HuH-7 (cell line): ENCODE measurements at places on chromosomes 11 and 22.
A peak's percentile ranks its signal among the peaks of the same experiment; 100 is the strongest.

GRCh38 chr11:45662665-45663485 is 2.5 kb downstream of the CHST1 start:
- DNase-seq: no peak

DNA sequence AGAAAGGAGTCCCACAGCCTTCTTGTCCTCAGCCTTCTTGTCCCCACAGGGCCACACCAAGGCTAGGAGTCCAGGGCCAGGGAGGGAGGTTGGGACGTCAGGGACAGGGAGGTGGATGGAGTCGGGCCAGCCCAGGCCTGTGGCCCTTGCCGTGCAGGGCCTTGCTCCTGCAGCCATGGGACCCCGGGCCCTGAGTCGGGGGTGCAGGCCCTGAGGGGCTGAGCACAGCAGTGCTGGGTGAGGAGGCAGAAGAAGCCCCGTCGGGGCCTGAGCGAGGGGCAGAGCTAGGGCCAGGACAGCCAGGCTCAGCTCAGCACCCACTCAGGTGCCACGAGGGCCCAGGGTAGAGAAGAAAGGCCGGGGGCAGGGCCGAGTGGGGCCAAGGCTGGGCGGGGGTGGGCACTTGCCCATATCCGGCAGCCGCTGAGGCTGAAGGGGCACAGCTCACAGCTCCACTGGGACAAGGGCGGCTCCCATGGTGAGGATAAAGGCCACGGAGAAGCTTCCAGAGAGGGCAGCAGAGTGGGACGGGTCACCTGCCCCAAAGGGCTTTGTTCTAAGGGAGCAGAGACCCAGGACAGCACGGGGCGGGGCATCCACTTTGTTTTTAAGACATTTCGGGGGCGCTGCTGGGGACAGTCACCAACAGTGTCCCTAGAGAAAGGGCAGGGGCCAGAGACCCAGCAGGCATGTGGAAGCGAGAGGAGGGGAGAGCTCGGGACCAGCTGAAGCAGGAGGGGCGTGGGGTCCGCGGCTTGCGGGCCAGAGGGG is 3.6 kb downstream of the MLC1 start:
- no peak for DNase-seq

DNA sequence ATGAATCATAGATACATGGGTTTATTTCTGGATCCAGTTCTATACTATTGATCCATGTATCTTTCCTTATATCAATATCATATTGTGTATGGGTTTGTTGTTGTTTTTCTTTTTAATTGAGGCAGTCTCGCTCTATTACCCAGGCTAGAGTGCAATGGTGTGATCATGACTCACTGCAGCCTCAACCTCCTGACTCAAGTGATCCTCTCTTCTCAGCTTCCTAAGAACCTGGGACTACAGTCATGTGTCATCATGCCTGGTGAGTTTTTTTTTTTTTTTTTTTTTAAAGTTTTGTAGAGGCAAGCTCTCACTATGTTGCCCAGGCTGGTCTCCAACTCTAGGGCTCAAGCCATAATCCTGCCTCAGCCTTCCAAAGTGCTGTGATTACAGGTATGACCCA is 1589.4 kb upstream of the TENM4 start:
- DNase-seq: no peak

DNA sequence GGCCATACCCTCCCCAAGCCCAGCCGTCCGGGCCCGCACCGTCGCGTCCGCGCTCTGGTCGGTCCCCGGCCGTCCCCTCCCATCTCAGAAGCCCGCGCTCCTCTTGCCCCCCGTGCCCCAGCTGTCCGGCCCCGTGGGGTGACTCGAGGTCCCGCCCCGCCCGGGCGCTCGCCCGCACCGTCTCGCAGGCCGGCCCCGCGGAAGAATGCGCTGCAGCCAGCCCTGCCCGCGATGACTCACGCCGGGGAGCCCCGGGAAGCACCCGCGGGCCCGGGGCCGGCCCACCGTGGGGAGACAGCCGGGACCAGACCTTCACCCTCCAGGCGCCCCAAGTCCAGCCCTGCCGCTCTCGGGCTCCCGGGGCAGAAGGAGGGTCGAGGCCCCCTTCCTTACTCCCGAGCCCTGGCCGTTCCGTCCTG is 320 bp upstream of the PHLDA2 start:
- DNase-seq: peak; percentile 80

DNA sequence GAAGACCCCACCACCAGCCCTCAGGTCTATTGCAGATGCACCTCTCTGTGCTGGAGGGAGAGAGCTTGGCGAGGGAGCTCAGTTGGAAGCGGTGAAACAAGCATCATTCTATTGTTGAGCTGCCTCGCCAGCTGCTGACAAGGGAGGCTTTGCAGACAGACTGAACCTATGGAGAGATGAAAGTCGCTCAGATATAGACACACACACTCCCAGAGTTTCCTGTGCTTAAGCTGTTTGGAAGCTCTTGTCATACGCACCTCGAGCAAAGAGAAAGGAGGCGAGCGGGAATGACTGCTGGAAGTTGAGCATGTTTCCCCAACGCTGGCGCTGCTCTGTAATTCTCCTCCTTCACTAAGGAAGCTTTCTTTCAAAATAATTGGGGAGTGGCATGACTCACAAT is 126.1 kb downstream of the TRIM29 start:
- no peak for DNase-seq

DNA sequence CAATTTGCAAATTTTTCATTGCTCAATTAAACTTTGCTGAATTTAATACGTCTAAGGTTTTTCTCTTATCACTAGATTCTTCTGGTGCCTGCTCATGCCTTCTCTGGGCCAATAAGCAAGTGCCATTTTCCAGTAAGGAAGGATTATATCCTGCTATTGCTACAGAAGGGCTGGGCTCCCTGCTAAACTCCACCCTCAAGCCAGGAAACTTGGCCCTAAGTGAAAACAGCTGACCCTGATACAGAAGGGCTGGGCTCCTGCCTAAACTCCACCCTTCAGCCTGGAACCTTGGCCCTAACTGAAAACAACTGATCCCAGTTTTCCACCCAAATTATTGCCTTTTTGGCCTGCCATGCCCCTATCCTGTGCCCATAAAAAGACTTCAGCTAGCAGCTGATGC is 385.3 kb downstream of the DYNC2H1 start:
- no peak for DNase-seq

- DNase-seq: no peak
Measured at GRCh38 chr11:117972044-117972443, 14.2 kb upstream of the IL10RA start.

GRCh38 chr22:45903355-45904135 is 73.4 kb downstream of the WNT7B start:
- no peak for DNase-seq

- DNase-seq: no peak
Measured at GRCh38 chr11:19677381-19678080, 35.1 kb upstream of the NAV2 start.

DNA sequence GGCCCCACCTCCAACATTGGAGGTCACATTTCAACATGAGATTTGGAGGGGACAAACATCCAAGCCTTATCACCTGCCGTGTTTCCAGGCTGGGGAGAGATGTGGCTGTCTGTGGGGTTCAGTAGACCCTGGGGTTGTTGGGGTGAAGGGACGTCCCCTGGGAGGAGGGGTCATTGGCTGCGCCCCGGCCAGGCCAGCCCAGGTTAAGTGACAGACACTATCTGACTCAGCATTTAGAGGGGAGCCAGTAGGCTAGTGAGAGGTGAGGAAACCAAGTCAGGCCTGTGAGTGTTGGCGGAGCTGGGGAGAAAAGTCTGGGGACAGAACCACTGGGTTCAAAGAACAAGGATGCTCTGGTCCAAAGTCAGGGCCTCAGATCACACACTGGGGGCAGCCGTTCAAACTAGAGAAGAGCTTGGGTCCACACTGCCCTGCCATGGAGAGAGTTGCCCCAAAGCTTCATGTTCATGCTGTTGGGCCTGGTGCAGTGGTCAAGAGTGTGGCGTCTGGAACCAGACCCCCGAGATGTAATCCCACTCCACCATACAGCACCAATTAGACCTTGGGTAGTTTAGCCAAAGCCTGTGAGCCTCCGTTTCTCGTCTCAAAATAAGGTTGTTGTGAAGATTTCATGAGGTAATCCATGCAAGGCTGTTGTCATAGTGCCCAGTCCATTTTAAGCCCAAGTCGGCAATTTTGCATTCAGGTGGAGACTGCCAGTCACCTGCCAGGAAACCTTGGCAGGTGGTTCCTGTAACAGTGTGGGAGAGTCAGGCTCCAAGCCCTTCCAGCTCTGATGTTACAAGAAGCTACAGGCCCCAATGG is 1289.6 kb downstream of the TBC1D22A start:
- no peak for DNase-seq

- DNase-seq: no peak
Measured at GRCh38 chr22:46072110-46072881, 78.0 kb upstream of the PPARA start.

DNA sequence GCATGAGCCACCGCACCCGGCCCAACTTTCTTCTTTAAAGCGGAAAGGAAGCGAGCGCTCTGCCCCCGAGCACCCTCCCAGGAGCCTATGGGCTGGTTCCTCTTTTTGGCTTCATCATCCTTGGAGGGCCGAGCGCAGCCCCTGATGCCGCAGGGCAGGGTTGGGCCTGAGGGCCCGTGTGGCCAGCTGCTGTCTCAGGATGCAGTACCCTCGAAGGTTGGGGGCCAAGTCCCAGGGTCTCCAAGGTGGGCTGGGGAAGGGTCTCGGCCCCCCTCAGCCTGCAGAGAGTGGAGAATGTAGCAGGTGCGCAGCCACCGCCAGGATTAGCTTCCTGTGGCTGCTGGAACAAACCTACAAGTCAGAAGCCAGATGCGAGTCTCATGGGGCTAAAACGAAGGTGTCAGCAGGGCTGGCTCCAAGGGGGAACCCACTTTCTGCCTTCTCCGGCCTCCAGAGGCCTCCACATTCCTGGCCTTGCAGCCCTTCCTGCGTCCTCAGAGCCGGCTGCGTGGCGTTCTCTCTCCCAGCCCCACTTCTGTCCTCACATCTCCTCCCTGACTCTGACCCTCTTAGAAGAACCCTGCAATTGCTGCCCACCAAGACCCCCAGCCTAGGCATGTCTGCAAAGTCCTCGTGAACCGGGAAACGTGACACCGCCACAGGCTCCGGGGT is 2.9 kb downstream of the PANX2 start:
- DNase-seq: no peak

GRCh38 chr11:35318977-35319925 is 100.1 kb downstream of the SLC1A2 start:
- DNase-seq: no peak

DNA sequence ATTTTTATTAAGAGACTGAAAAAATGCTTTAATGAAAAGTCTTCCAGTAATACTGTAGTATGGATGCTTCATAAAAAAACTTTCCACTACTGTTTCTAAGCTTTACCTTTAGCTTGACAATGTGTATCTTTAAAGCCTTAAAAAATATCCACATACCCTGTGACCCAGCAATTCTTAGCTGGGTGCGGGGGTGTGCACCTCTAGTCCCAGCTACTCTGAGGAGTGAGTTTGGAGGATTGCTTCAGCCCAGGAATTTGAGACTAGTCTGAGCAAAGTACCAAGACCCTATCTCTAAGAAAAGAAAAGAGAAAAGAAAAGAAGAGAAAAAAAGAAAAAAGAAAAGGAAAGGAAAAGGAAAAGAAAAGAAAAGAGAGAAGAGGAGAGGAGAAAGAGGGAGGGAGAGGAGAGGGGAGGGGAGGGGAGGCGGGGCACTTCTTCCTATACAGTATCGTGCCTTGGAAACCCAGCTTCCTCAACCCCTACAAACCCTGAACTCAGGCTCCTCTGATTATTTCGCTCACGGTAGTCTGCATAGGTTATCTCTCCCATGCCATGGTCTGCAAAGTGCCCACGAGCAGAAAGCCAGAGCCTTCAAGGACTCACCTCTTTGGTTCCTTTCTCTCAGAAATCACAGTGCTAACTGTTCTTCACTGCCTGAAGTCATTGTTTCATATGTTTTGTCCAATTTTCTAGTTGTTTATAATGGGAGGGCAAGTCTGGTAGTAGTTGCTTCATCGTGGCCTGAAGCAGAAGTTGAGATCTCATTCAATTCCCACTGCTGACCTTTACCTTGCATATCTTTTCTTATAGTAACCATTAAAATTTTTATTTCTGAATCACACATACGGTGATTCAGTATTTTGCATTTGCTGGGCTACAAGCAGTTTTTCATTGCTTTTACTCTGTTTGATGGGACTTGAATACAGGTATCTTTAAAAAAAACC is 82.2 kb downstream of the FAM83F start:
- DNase-seq: no peak

DNA sequence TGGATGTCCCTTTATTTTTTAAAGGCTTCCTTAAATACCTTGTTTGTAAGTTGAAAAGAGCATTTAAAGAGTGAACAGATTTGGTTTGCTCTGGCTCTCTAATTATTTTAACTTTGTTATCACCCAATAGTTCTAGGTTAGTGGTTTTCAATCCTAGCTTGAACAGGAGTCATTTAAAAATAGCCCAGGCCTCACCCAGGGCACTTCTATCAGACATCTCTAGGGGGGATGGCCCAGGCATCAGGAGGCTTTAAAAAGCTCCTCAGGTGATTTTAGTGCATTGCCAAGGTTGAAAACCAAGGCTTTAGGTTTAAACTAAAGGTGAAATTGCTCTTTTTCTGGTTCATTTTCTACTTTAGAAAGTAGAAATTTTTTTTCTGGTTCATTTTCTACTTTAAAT is 8.3 kb downstream of the CAT start:
- no peak for DNase-seq

- DNase-seq: no peak
Measured at GRCh38 chr22:32839831-32840584, 38.5 kb downstream of the TIMP3 start.

DNA sequence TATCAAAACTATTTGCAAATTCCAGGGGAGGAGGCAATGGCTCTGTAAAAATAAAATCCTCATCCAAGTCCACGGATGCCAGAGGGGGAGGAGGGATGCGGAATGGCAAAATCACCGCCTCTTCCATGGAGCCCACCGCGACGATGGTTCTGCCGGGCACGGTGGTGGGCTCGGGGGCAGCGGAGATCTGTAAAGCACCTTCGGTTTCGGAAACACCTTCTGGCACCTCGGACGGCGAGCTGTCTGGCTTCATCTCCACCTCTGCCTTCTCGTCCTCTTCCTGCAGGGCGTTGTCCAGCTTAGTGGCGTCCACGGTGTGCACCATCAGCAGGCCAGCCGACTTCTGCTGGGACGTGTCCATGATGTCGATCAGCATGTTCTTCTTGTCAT is 87.7 kb downstream of the CTTN start:
- no peak for DNase-seq

- DNase-seq: no peak
Measured at GRCh38 chr11:116786966-116787365, 857 bp downstream of the ZPR1 start.

- DNase-seq: no peak
Measured at GRCh38 chr11:62137276-62137861, 13.6 kb downstream of the INCENP start.

DNA sequence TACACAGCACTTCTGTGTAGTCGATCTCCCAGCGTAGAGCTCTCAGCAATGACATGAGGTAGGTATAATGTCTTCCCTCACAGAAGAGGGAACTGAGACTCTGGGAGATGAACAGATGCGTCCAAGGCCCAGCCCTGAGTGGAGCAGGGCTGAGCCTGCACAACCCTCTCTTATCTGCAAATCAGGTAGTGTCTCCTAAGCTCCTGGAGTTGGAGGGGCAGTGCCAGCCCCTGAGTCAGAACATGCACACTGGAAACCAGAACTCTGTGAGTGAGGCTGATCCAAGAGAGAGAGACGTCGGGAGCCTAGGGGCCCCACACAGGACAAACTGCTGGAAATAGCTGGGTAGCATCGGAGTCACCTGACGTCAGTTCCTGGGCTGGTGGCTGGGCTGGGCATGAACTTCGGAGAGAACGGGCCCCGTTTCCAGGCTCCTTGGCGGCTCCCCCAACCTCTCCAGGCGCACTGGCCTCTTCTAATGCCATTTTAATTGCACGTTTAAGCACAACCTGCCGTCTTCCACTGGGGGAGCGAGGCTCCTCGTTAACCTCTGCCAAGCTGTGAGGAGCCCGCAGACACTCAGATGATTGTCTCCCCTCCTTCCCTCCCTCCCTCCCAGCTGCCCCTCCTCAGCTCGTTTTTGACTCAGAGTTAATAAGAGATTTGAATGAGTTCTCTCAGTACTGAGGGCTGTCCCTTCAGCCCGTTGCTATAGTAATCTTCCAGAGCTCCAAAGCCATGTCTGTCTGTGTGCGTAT is 191.2 kb upstream of the TBCEL start:
- no peak for DNase-seq
